Activated B cell treated with CpG ODN at 0.5 μM for 24 hours (primary cell): ENCODE measurements at places on chromosomes 3 and 15. TPM values are rescaled to one million over a fixed set of nuclear protein-coding genes. Genes with fewer than 3 reads are reported as not detected.

NPHP3 gene
- total RNA-seq: 20.2 and 23.2 TPM in 2 replicates

DNA sequence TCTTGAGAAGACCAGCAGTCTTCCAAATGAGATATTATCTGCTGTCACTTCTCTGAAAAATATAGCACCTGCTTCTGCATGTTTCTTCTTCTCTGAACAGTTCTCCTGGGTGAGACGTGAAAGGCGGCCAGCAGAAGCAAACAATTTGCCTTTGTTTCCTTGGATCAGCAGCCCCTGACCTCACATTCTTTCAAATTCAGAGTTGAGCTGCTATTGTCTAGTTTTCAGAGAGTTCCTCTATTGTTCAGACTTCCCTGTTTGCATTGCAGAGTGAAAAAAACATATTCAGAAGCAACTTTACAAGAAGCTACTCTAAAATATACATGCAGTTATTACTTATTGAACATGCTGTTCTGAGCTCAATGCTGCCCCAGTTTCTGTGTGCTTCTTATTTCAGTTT, 653.6 kb downstream of the NAALADL2 start:
- H3K4me1 ChIP-seq: no peaks in the 10 kb centered on the region
- H3K4me3 ChIP-seq: no peak overlapping the region
- no peaks in the 10 kb centered on the region for H3K36me3 ChIP-seq
- H3K27me3 ChIP-seq: no peaks in the 10 kb centered on the region
- no peak for DNase-seq

UROC1 gene
- not detected in 2 replicates for total RNA-seq

LRRK1 gene
- total RNA-seq: 35.9 and 43.5 TPM in 2 replicates

GRCh38 chr15:65916664-65917406, 47.5 kb downstream of the RAB11A start:
- H3K27me3 ChIP-seq: no peaks in the 10 kb centered on the region
- H3K4me1 ChIP-seq: peaks cover 72% of the 10 kb centered on the region
- peak overlapping the region; percentile 64 for H3K27ac ChIP-seq
- H3K4me3 ChIP-seq: peak overlapping the region; percentile 69
- DNase-seq: peak; percentile 64
- H3K36me3 ChIP-seq: peaks cover 4% of the 10 kb centered on the region
